ENCODE measurements at places on chromosomes 6 and 20.
A peak's percentile ranks its signal among the peaks of the same experiment; 100 is the strongest.

- no peak for DNase-seq
Observed at GRCh38 chr20:47314647-47315338, 41.7 kb downstream of the ZMYND8 start.

DNA sequence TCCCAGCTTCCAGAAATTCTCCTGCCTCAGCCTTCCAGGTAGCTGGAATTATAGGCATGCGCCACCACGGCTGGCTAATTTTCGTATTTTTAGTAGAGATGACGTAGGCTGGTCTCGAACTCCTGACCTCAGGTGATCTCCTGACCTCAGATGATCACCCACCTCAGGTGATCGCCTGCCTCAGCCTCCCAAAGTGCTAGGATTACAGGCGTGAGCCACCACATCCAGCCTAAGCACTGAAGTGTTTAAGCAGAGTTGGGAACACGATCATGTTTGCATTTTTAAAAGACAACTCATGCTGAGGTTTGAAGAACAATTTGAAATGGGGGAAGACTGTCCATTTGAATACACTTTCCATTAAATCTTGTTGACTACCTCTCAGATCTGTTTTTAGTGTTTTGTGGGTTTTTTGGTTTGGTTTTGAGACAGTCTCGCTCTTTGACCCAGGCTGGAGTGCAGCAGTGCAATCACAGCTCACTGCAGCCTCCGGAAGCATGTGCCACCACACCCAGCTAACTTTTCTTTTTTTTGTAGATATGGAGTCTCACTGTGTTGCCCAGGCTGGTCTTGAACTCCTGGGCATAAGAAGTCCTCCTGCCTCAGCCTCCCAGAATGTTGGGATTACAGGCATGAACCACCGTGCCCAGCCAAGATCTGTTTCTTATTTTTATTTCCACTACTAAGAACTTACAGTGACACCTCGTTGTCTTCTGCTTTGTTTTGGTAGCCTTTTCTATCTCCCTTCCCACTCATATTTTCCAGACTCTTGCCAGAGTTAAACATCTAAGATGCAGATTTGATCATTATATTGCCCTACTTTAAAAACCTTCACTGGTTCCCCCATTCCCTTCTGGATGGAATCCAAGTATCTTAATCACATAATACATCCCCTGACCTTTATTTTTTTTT lies 5.5 kb downstream of the CASP8AP2 start:
- DNase-seq = peak; percentile 61

GRCh38 chr6:81226957-81227356 lies 525.5 kb downstream of the TENT5A start:
- DNase-seq = no peak

DNA sequence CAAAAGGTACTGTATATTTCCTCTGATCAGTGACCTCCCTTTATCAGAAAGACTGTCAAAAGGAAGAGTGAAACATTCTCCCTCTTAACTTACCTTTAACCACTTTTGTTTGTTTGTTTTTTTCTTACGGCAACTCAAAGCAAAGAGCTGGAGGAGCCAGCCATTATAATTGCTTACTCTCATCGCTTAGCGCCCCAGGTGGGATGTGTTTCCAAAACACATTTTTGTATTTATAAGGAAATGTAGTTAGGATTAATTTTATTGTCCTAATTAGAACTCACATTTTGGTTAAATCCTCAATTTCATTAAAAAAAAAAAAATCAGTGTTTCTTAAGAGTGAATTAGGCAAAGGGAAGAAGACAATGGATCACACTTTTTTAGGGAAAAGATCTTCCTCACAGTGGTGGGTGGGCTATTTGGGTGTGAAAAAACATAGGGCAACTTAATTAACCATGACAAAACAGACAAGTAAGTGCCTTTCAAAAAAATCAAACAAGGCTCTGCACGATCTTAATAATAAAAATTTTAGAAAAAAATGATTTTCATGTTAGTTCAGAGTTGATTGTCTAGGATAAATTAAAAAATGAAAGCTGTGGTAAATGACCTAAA lies 1.2 kb upstream of the PHACTR2 start:
- DNase-seq = no peak

DNA sequence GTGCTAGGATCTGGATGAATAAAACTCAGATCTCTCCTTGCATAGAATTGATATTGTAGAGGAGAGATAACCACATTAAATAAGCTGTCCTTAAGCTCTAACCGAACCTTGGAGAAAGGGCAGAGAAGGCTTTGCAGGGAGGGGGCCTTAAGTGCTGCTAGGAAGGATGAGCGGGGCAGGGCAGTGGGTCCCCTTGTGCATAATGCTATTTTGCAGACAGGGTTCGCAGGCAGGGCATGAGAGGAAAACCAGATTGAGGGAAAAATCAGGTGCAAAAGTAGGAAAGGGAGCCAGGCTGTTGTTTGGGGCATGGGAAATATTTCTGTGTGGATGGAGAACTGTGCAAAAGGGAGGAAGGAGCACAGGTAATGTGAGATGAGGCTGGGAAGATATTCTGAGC lies 383.0 kb upstream of the JARID2 start:
- no peak for DNase-seq

DNA sequence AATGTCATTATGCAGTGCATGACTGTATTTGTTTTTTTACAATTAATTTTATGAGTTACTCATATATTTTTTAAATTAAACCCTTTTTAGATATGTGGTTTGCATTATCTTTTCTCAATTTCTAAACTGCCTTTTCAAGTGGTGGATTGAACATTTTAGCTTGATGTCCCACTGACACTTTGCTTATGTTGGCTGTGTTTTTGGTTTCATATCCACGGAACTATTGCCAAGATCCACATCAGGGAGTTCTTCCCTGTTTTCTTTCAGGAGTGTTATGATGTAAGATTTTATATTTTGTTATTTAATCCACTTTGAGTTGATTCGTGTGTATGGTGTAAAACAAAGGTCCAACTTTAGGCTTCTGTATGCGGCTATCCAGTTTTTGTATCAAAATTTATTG lies 1144.9 kb upstream of the EYS start:
- no peak for DNase-seq

DNA sequence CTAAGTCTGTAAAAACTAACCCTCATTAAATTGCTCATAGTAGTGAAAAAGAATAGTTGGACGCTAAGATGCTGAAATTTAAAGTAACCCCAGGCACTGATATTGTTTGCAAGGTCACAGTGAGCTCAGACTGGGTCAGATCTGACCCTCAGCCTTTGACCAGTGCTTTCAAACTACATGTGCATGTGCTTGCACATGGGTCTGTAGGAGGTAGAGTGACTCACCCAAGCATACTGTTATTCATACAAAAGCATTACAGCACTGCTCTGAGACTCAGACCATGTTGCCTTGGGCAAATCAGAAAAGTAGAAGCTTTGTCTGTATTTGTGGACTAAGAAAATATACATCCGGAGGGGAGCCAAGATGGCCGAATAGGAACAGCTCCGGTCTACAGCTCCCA lies 326.4 kb upstream of the MARCKS start:
- no peak for DNase-seq

GRCh38 chr20:33291830-33292355 lies 8.9 kb downstream of the BPIFB1 start:
- DNase-seq = peak; percentile 78

DNA sequence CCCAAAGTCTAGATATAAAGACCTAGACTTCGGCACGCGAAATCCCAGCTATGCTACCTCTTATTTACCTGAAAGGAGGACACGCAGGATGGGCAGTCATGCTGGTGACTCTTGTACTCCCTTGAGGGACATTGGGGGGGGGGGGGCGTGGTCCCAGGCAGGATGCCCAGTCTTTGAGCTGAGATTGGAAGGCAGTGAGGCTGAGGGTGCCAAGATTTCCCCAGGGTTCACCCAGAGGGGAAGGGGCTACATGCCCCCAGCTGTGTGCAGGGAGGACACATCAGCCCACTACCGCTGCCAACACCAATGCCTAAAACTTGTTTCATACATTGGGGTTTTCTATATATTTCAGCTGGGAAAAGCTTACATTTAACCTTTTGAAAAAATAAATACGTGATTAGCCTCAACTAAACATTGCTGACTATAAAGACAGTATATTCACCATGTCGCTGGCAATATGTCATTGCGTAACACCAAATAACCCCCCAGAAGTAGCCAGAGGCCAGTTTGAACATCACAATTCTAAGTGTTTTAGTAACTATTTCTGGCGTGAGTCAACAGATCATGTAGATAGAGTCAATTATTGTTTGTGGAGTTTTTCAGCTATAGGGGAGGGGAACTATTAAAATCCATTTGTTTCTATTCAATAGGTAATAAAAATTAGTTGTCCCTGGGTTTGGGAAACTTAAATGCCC lies 21.6 kb downstream of the MGME1 start:
- DNase-seq = no peak

GRCh38 chr6:20364327-20364726 lies 37.4 kb upstream of the E2F3 start:
- peak; percentile 14 for DNase-seq

Measured in activated CD8-positive, alpha-beta T cell treated with anti-CD3 and anti-CD28 coated beads for 36 hours (primary cell).